ENCODE measurements at places on chromosomes 7 and 10.
A peak's percentile ranks its signal among the peaks of the same experiment; 100 is the strongest.

DNA sequence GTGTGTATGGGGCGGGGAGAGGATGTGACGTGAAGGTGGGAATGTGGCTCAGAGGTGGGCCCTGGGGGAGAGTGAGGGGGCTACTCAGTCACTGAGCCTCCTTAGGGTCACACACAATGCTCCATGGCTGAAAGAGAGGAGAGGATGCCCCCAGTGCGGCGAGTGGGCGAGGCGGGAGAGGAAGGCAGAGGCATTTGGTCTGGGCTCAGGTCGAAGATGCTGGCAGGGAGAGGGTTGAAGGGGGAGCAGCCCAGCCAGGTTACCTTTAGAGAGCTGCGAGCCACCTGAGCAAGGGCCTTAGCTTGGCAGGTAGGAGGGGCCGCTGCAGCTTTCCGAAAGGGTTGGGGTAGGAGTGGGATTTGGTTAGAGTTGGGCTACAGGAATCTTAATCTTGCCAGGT, 4.7 kb upstream of the LOXL4 start:
- DNase-seq, result no peak

- DNase-seq, result no peak
These were observed 203.8 kb upstream of the ZMIZ1 start for GRCh38 chr10:78864761-78865537.

DNA sequence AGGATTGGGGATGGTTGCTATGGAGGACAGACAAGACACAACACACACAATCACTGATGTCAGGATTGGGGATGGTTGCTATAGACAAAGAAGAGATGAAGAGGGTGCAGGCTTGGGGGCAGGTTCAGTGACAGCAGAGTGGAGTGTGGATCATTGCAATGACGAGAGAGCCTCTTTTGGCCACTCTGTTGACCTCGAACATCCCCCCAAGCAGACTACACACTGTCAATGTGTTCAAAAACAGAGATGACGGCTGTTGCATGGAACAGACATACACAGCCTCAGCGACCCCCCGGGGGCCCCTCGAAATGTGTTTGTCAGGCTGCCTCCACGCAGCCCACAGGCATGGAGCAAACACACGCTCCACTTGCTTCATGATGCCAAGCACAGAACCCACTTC, 133.0 kb downstream of the PTPRN2 start:
- no peak for DNase-seq

- no peak for DNase-seq
These were observed 23.8 kb upstream of the WASL start for GRCh38 chr7:123772652-123773051.

DNA sequence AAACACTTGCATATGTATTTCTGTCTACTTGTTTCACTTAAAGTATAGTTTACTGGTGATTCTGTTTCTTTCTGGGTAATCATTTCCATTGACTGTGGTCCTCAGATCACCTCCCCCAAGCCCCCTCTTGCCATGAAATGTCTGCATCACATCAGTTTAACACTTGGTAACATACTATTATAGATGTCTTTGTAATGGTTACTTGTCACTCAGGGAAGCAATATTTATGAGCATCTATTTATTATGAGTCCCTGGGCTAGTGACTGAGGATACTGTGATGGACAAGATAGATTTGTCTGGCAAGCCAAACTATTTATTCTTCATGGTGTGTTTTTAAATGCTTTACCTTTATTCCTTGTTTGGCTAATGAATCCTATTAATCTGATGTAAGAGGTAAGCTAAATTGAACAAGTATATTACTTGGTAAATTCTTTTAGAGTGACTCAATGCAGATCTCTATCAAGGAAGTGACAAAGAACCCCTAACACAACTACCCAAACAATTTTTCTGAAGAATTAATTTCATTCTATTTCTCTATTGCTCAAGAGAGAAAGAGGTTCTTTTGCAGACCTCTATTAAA, 270.9 kb downstream of the RELN start:
- DNase-seq, result no peak

- no peak for DNase-seq
These were observed 45.0 kb downstream of the VWDE start for GRCh38 chr7:12358694-12359093.

DNA sequence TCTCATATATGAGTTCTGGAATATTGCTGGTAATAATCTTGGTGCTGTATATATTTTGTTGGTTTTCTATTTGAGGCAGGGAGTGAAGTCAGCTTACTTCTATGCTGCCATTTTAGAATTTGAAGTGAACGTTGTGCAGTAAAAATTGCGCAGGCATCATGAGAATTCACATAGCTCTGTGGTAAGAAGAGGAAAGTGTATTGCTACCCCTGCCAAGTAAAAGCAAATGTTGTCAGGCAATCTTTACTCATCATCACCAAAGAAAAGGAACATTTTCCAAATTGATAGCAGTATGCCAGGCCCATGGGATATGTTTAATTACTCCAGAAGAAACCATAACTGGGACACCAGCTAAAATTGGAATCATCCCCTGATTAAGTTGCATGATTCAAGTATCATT, 13.4 kb downstream of the FEZF1 start:
- DNase-seq, result no peak

GRCh38 chr10:115829521-115830205, 443.3 kb downstream of the GFRA1 start:
- no peak for DNase-seq

DNA sequence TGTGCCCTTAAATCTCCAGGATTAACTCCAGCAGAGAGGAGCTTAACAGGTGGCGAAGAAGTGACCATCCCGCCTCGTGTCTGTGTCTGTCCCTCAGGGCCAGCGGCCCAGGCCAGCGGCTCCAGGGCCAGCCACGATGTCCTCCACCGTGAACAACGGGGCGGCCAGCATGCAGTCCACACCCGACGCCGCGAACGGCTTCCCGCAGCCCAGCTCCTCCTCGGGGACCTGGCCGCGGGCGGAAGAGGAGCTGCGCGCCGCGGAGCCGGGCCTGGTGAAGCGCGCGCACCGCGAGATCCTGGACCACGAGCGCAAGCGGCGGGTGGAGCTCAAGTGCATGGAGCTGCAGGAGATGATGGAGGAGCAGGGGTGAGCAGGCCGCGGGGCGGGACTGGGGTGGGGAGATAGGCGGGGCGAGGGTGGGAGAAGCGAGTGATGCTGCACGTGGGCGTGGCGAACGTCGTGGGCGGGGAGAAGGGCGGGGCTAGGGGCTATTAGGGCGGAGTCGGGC, 33.3 kb downstream of the SRRM3 start:
- DNase-seq, result peak; percentile 82

DNA sequence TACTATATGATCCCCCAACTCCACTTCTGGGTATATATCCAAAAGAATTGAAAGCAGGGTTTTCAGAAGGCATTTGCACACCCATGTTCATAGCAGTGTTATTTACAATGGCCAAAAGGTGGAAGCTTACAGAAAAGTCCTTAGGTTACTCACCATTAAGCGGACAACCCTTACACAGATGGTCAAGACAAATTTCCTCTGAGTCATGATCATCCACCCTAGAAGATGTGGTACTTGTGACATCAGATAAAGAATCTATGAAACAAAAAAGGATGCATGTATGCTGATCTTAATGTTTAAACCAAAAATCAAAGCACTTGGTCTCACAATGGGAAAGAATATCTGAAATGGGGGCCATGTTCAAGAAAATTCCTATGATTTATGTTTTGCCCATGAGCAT, 31.1 kb downstream of the ZC3HAV1 start:
- DNase-seq, result no peak

DNA sequence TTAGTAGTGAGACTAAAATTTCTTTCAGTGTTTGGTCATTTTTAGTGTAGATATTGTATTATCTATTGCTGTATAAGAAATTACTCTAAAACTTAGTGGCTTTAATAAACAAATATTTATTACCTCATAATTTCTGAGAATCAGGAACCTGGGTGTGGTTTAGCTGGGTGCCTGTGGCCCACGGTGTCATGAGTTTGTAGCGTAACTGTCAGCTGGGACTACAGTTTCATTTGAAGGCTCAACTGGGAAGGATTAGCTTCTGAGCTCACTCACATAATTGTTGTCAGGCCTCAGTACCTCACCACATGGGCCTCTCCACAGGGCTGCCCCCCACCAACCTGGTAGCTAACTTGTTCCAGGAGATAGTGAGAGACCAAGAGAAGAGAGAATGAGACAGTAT, 98.5 kb downstream of the SRI start:
- DNase-seq, result no peak

- no peak for DNase-seq
These were observed 480.6 kb upstream of the MBL2 start for GRCh38 chr10:53253221-53253620.

DNA sequence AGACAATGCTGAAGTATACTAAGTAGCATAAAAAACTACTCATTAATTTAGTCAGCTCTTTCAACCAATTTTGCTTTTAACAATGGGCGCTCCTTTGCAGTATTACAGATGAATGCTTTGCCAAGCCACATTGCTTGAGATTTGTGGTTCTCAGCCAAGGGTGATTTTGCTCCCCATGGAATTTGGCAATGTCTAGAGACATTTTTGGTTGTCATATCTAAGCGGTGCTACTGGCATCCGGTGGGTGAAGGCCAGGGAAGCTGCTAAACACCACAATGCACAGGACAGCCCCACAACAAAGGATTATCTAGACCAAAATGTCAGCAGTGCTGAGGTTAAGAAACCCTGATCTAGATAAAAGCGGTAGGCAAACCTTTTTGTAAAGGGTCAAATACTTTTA, 112.0 kb downstream of the UBE2H start:
- no peak for DNase-seq

- no peak for DNase-seq
These were observed 37.8 kb upstream of the LRRC17 start for GRCh38 chr7:102874966-102875365.

GRCh38 chr10:43077421-43078171, 727 bp downstream of the RET start:
- no peak for DNase-seq

GRCh38 chr10:101272229-101272868, 43.1 kb upstream of the LBX1 start:
- peak; percentile 77 for DNase-seq

- DNase-seq, result peak; percentile 69
These were observed 768 bp downstream of the CHCHD2 start for GRCh38 chr7:56105508-56105907.

DNA sequence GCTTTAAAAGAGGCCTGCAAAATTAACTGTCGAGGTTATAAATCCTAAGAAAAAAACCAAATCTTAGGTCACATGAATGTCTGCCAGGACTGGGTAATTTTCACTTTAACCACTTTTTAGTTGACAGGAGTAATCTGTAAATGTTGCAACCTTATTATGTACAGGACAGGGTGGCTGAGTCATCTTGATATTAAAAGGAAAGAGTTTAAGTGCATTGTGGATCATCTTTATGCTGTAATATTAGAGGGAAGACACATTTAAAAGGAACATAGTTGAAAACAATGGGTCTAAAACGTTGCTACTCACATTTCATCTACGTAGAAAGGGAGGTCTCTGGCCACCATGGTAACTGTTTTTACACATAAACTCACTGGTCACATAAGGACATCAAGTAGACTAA, 115.5 kb downstream of the LSMEM1 start:
- DNase-seq, result no peak

DNA sequence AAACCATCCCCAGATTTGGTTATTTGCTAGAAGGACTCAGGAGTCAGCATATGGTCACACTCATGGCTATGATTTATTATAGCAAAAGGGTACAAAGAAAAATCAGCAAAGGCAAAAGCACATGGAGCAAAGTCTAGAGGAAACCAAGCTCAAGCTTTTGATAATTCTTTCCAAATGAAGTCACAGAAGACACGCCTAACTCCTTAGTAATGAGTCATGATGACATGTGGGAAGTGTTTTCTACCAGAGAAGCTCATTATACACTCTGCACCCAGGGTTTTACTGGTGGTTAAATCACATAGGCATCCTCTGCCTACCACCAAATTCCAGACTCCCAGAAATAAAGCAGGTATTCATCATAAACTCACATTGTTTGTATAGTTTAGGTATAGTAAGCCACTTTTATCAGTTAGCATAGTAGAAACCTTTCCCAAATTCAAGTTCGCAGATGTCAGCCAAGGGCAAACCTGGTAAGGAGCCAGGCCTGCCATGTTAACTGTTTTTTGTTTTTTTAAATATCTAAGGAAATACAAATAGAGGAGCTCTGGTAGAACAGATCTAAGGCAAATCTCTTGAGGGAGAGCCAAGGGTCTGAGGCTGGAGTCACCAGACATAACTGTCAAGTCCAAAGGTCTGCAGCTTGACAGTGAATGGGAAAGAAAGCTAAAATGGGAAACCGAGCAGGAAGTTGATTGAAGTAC, 15.4 kb upstream of the HIBADH start:
- peak; percentile 67 for DNase-seq

DNA sequence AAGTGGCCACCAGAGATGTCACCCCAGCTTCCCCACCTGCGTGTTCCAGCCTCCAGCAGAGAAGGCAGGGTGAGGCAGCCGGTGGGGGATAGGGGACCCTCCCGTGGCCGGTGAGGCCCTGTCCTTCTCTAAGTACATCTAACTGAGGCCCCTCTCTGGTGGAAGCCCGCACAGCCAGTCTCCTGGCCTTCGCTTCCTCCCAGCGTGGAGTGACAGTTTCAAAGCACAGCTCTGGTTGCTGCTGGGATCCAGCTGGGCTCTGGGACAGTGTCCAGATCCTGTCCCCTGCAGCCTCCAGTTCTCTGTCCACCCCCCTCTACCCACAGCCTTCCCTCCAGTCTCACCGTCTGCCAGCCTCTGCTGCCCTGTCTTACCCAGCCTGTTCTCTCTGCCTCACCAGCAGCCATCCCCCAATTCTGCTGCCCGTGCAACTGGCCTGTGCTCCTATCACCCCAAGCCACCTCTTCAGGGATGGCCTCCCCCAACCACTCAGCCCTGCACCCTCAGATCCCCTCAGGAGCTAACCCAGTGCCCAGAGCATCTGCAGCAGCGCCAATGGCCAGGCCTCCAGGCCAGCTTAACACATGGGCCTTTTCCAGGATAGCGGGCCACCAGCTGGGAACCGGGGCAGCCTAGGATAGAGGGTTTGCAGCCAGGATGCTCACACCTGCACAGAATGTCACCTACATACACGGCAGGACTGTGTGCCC, 16.3 kb upstream of the SH2B2 start:
- DNase-seq, result no peak

- peak; percentile 77 for DNase-seq
These were observed 38.4 kb downstream of the PTPRE start for GRCh38 chr10:127945341-127945758.

- no peak for DNase-seq
These were observed 349.3 kb downstream of the CXCL12 start for GRCh38 chr10:44035474-44036197.

GRCh38 chr7:46589286-46589685, 668.2 kb upstream of the IGFBP3 start:
- no peak for DNase-seq

- DNase-seq, result peak; percentile 41
These were observed 18.8 kb downstream of the CELF2 start for GRCh38 chr10:11036424-11037011.

GRCh38 chr7:118918556-118918955, 694.1 kb downstream of the ANKRD7 start:
- no peak for DNase-seq

GRCh38 chr10:61835069-61835945, 66.2 kb upstream of the ARID5B start:
- DNase-seq, result peak; percentile 42

All from suppressor macrophage treated with lipopolysaccharide for 1 hour (primary cell).